ENCODE measurements at places on chromosomes 2 and 18.

- no peak for DNase-seq
Observed at GRCh38 chr2:189870381-189871085, 86.3 kb downstream of the PMS1 start.

DNA sequence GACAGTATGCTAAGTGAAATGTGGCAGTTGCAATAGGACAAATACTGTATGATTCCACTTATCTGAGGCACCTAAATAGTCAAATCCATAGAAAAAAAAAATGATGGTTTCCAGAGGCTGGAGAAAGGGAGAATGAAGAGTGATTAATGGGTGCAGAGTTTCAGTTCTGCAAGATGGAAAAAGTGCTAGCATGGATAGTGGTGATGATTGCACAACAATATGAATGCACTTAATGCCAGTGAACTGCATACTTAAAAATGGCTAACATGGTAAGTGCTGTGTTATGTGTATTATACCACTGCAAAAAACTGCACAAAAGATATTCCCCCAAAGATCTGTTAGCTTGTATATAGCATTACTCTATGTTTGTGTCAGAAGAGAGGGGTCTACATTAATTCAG, 185.4 kb downstream of the INHBB start:
- DNase-seq: no peak

DNA sequence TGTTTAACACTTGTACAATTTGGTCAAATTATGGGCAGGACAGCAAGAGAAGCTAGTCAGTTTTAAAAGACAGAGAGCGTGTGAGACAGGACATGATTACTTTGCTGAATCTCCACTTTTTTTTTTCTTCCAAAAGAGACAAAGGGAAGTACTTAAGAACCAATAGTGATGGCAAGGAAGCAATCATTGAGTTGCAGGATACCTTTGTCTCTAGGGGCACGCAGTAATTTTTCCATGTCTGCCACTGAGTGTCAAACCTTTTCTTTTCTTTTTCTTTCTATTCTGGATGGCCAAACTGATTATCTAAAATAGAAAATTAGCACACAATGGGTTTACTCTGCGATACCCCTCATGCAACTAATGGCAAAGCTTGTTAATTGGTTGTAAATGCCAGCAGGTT, 533.0 kb downstream of the PLCL1 start:
- no peak for DNase-seq

- DNase-seq: no peak
Observed at GRCh38 chr2:238598802-238599530, 172.2 kb downstream of the ASB1 start.
